Endothelial cell of umbilical vein (primary cell): ENCODE measurements at places on chromosomes 2 and 18. TPM values are rescaled to one million over a fixed set of nuclear protein-coding genes. Genes with fewer than 3 reads are reported as not detected.

The ANKRD30BL gene
- not detected in 2 replicates for total RNA-seq

The HAT1 gene
- total RNA-seq = 49.7 and 50.3 TPM in 2 replicates

- no peak overlapping the region for H3K27ac ChIP-seq
- H3K27me3 ChIP-seq = no peaks in the 10 kb centered on the region
- no peaks in the 10 kb centered on the region for H3K36me3 ChIP-seq
- no peak overlapping the region for H3K4me3 ChIP-seq
These were observed 166.5 kb downstream of the SLC8A1 start for GRCh38 chr2:40285391-40285790.

The PCARE gene
- total RNA-seq = not detected in 2 replicates

- peaks cover 23% of the 10 kb centered on the region for H3K4me1 ChIP-seq
- no peak overlapping the region for H3K4me3 ChIP-seq
- no peaks in the 10 kb centered on the region for H3K27me3 ChIP-seq
- no peak for DNase-seq
- H3K36me3 ChIP-seq = no peaks in the 10 kb centered on the region
These were observed 24.2 kb downstream of the MYL12B start for GRCh38 chr18:3286159-3286558.

- no peaks in the 10 kb centered on the region for H3K36me3 ChIP-seq
- DNase-seq = no peak
- no peak overlapping the region for H3K27ac ChIP-seq
- H3K27me3 ChIP-seq = peaks cover 5% of the 10 kb centered on the region
- no peak overlapping the region for H3K4me3 ChIP-seq
These were observed 33.9 kb downstream of the ARHGAP25 start for GRCh38 chr2:68768461-68768860.

- H3K4me1 ChIP-seq = peaks cover 4% of the 10 kb centered on the region
- no peak overlapping the region for H3K4me3 ChIP-seq
- H3K27ac ChIP-seq = no peak overlapping the region
- no peaks in the 10 kb centered on the region for H3K27me3 ChIP-seq
- no peak for DNase-seq
These were observed 33.9 kb downstream of the PDIA6 start for GRCh38 chr2:10778724-10779115.
